Stimulated activated naive B cell treated with anti-CD40 and anti-IgM and Interleukin-4, amounts not matched to agents 10 μg/mL and 1 μg/mL and 100 μg/mL, for 72 hours (primary cell): ENCODE measurements at places on chromosomes 7 and 10.

- peaks cover 11% of the 10 kb centered on the region for H3K27me3 ChIP-seq
- H3K36me3 ChIP-seq: no peaks in the 10 kb centered on the region
- H3K4me3 ChIP-seq: no peak overlapping the region
- H3K4me1 ChIP-seq: no peaks in the 10 kb centered on the region
- DNase-seq: no peak
These were observed 50.8 kb upstream of the PRSS1 start for GRCh38 chr7:142698429-142698828.

GRCh38 chr10:32922170-32922569, 35.9 kb downstream of the ITGB1 start:
- no peak overlapping the region for H3K27ac ChIP-seq
- H3K4me3 ChIP-seq: no peak overlapping the region

DNA sequence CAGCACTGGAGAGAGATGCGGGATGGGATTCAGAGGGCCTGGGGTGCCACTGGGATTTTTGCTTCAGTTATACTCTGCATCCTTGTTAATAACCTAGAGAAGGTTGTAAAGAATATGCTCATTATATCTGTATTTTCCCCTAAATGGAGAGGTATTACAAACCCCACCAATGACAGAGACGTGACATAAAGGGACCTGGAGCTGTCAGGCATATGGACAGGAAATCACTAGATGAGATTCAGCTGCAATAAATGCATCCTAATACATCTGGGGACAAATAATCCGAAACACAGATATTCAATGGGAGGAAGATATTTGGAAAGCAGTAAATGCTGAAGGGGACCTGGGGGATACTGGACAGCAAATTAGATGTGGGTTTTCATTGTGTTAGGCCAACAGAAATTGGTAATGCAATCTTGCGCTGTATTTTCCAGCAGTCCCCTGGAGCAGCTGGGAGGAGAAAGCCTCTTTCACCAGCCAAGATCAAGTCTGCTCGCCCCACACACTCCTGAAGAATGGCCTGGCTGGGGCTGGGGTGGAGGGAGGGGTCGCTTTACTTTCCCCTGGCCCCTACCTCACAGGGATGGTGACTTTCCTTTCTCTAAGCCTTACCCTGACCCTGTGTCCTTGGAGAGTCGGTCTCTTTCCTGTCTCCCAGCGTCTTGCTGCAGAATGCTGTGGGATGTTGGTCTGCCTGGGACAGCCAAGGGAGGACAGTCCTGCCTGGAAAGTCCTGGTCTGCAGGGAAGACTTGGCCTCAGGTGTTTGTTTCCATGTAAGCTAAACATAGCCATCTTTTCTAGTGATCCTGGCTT, 653.8 kb downstream of the LRMDA start:
- H3K4me1 ChIP-seq: no peaks in the 10 kb centered on the region
- H3K27me3 ChIP-seq: peaks cover 8% of the 10 kb centered on the region
- H3K4me3 ChIP-seq: no peak overlapping the region
- no peaks in the 10 kb centered on the region for H3K36me3 ChIP-seq
- no peak for DNase-seq
- no peak overlapping the region for H3K27ac ChIP-seq

DNA sequence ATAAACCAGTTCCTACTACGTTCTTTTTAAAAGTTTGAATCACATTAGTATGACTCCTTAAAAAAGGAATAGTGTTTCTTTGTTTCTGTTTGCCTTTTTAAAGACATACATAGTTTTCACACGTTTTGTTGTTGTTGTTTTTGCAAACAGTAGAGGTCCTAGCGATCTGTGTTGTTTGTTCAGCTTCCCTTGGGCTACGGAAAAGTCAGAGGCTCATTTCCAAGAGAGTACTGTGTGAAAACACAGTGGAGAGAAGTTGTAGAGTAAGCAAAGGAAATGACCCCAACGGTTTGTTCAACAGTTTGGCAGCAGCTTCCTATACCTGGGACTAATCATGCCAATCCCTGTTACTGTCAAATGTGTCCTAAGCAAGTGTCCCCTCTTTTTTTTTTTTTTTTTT, 87.1 kb upstream of the STEAP1 start:
- H3K4me3 ChIP-seq: no peak overlapping the region
- H3K4me1 ChIP-seq: no peaks in the 10 kb centered on the region
- DNase-seq: no peak
- no peak overlapping the region for H3K27ac ChIP-seq
- no peaks in the 10 kb centered on the region for H3K27me3 ChIP-seq

GRCh38 chr7:104883248-104883717, 130.7 kb upstream of the KMT2E start:
- H3K27me3 ChIP-seq: peaks cover 10% of the 10 kb centered on the region
- no peaks in the 10 kb centered on the region for H3K36me3 ChIP-seq
- no peak for DNase-seq
- no peak overlapping the region for H3K4me3 ChIP-seq
- no peak overlapping the region for H3K27ac ChIP-seq

DNA sequence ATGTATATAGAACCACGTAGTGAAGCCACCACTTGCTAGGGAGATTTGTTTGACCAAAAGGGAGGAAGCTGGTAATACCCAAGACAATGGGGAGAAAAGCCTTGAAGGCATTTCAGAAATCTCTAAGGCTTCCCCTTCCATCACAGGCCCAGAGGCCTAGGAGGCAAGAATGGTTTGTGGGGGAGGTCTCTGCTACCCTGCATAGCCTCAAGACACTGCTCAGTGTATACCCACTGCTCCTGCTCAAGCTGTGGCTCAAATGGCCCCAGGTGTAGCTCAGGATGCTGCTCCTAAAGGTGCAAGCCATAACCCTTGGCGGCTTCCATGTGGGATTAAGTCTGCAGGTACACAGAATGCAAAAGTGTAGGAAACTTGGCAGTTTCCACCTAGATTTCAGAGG, 1105.8 kb downstream of the GATA3 start:
- no peaks in the 10 kb centered on the region for H3K36me3 ChIP-seq
- H3K4me3 ChIP-seq: no peak overlapping the region
- peaks cover 5% of the 10 kb centered on the region for H3K27me3 ChIP-seq
- H3K27ac ChIP-seq: no peak overlapping the region
- no peaks in the 10 kb centered on the region for H3K4me1 ChIP-seq

GRCh38 chr10:64450312-64450711, 929.1 kb downstream of the REEP3 start:
- no peaks in the 10 kb centered on the region for H3K36me3 ChIP-seq
- H3K27ac ChIP-seq: no peak overlapping the region
- H3K4me1 ChIP-seq: no peaks in the 10 kb centered on the region
- H3K27me3 ChIP-seq: no peaks in the 10 kb centered on the region

GRCh38 chr10:125341611-125342010, 181.2 kb upstream of the CTBP2 start:
- no peak overlapping the region for H3K27ac ChIP-seq
- H3K36me3 ChIP-seq: peaks cover 3% of the 10 kb centered on the region
- no peak for DNase-seq
- peaks cover 14% of the 10 kb centered on the region for H3K4me1 ChIP-seq
- no peak overlapping the region for H3K4me3 ChIP-seq

DNA sequence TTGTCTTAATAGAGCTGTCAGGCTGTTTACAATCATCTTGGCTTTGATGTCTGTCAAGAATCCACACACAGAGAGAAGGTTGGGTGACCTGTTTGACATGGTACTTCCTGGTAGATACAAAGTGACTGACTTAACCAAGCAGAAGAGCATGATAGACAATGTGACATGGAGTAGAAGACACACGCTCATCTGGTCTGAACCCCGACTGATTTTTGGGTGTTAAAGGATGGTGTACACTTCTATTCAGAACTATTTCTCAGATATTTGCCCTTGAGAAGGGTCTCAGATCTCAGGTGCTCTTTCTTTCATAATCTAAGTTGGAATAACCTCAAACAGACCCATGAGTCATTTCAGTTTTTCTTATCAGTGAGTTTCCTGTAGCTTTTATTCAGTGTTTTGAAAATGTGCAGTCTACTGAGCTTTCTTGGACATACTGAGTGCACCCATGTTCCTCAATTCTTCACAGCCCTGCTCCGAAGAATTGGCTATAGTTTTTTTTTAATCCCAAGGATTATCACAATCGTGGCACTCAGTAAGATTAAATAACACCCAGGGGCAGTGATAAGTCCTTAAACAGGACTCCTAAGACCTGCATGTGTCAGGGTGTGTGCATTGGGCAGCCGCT, 46.4 kb upstream of the NXPH1 start:
- H3K4me3 ChIP-seq: no peak overlapping the region
- peaks cover 6% of the 10 kb centered on the region for H3K4me1 ChIP-seq
- peaks cover 17% of the 10 kb centered on the region for H3K27me3 ChIP-seq
- H3K36me3 ChIP-seq: no peaks in the 10 kb centered on the region

DNA sequence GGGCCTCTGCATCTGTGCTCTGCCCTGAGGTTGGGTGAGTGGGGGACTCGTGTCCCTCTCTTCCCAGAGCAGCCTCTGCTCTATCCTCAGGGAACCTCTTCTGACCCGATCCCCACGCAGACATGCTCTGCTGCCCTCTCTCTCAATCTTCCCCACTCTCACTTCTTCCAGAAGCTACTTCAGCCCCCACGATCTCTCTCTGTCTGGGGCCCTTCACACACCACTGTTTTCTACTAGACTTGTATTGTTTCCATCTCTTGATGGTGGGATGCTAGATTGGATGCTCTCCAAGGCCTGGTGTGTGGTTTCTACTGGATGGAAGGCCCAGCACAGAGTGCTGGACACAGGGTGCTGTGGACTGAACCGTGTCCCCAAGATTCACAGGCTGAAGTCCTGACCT, 10.0 kb downstream of the MGMT start:
- H3K27me3 ChIP-seq: no peaks in the 10 kb centered on the region
- H3K4me3 ChIP-seq: no peak overlapping the region
- peaks cover 27% of the 10 kb centered on the region for H3K4me1 ChIP-seq
- H3K36me3 ChIP-seq: peaks cover 44% of the 10 kb centered on the region
- peak overlapping the region; percentile 7 for H3K27ac ChIP-seq
- DNase-seq: no peak

DNA sequence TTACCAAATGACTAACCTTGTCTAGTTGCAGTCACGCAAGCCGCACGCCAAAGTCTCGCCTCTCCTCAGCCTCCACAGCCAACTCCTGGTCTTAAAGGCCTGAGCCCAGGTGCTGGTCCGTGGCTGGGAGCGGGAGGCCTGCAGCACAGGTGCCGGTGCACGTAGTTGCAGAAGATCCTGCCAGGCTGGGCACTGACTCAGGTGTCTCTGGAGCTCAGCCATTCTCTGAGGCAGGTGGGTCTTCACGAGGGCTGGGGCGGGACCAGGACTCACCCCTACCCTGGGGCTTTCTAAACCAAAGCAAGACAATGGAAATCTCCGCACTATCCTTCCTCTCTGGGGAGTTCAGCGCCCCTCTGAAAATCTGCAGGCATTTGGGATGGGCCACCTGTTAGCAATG, 216.4 kb downstream of the MLLT10 start:
- no peak overlapping the region for H3K4me3 ChIP-seq
- H3K36me3 ChIP-seq: peaks cover 24% of the 10 kb centered on the region
- H3K27me3 ChIP-seq: no peaks in the 10 kb centered on the region
- no peaks in the 10 kb centered on the region for H3K4me1 ChIP-seq
- DNase-seq: no peak

DNA sequence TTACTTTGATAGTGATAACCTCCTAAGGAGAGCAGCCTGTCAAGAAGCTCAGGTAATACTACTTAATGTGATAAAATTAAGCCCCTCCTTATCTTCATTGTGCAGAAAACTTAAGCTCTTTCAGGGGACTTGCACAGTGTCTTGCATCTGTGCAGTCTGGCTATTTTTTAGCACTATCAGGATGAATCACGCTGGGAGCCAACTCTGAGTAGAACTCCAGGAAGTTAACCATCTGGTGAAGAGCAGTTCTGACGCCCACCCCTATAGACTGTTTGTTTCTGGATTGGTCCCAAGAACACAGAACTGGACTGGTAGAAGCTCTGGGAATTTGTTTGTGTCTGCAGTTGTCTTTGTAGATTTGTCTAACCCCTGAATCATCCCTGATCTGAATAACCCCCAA, 41.9 kb downstream of the AGK start:
- H3K4me1 ChIP-seq: no peaks in the 10 kb centered on the region
- no peak overlapping the region for H3K27ac ChIP-seq
- H3K36me3 ChIP-seq: peaks cover 63% of the 10 kb centered on the region
- no peak overlapping the region for H3K4me3 ChIP-seq

- no peak overlapping the region for H3K4me3 ChIP-seq
- H3K36me3 ChIP-seq: peaks cover 8% of the 10 kb centered on the region
- H3K27ac ChIP-seq: no peak overlapping the region
- DNase-seq: no peak
- H3K4me1 ChIP-seq: no peaks in the 10 kb centered on the region
- H3K27me3 ChIP-seq: no peaks in the 10 kb centered on the region
These were observed 13.1 kb downstream of the CC2D2B start for GRCh38 chr10:95920798-95921426.

GRCh38 chr7:56028942-56029630, 22.2 kb downstream of the PSPH start:
- DNase-seq: no peak
- no peak overlapping the region for H3K4me3 ChIP-seq
- no peaks in the 10 kb centered on the region for H3K27me3 ChIP-seq
- H3K27ac ChIP-seq: no peak overlapping the region
- peaks cover 7% of the 10 kb centered on the region for H3K4me1 ChIP-seq

DNA sequence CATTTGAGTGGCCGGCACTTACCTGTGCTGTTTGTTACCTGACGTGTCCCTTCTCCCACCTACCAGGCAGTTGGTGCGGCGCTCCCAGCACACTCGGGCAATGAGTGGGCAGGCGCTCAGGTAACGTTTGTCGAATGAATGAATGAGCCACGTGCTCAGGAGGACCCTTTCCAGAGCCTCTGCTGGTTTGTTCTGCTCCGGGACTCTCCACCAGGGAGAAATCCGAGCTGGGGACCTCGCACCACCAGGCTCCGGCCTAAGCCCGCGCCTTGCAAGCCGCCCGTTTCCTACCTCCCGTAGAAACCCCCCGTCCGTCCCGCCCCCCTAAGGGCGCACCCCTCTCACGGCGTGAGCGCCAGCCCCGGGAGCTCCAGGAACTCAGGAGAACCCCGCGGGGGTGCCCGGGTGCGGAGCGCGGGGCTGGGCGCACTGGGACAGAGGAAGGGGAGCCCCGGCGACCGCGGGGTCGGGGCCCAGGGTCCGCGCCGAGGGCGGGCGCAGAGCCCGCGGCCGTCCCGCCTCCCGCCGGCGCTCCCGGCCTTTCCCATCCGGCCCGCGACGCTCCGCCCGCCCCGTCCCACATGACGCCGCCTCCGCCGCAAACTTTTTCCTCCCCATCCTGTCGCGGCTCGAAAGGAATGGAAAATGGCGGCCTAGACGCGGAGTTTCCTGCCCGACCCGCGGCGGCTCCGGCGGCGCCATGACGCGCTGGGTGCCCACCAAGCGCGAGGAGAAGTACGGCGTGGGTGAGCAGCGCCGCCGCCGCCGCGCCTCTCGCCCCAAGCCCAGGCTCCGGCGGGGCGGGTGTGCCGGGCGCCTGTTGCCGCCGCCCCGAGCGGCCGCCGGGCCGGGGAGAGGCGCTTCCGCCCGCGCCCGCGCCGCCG, at the start of gene DOCK1:
Gene DOCK1, plus strand, starts transcription at position 611 of the 884 bp plus-strand sequence. Its CDS starts 90 bp downstream, at position 701.
- H3K4me3 ChIP-seq: peak within 1 kb of the TSS; percentile 80
- DNase-seq: no peak
- H3K27me3 ChIP-seq: peaks cover 32% of the 10 kb centered on the region
- H3K36me3 ChIP-seq: peaks cover 5% of the 10 kb centered on the region
- H3K4me1 ChIP-seq: no peaks in the 10 kb centered on the region
- no peak within 1 kb of the TSS for H3K27ac ChIP-seq
